ENCODE measurements at places on chromosomes 13 and 19. TPM values are rescaled to one million over a fixed set of nuclear protein-coding genes. Genes with fewer than 3 reads are reported as not detected.

Gene NLRP5
- total RNA-seq: 1.3 TPM

Gene FFAR2
- total RNA-seq: not detected

DNA sequence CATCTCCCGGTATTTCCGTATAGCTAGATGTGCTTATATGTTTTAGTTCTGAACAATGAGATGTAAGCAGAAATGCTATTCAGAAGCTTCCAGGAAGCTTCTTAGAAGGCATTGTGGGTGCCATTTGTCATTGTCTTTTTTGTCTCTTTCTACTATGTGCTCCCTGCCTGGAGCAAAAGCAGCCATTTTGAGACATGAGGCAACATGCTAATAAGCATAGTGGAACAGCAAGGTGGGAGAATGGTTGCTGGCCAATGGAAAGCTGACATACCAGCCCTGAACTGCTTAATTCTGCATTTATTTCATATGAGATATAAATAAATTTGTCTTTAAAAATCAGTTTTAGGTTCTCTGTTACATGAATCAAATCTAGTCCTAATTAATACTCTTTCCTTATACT, 299.7 kb downstream of the LMO7 start:
- DNase-seq: no peak

- DNase-seq: no peak
These were observed 123.3 kb downstream of the VWA8 start for GRCh38 chr13:41837629-41838028.

- peak; percentile 78 for DNase-seq
These were observed 4.3 kb downstream of the NANOS3 start for GRCh38 chr19:13881251-13881691.
